Vagina (tissue), 2 donors: ENCODE measurements at places on chromosomes 7 and 10. TPM values are rescaled to one million over a fixed set of nuclear protein-coding genes. Genes with fewer than 3 reads are reported as not detected.

DNA sequence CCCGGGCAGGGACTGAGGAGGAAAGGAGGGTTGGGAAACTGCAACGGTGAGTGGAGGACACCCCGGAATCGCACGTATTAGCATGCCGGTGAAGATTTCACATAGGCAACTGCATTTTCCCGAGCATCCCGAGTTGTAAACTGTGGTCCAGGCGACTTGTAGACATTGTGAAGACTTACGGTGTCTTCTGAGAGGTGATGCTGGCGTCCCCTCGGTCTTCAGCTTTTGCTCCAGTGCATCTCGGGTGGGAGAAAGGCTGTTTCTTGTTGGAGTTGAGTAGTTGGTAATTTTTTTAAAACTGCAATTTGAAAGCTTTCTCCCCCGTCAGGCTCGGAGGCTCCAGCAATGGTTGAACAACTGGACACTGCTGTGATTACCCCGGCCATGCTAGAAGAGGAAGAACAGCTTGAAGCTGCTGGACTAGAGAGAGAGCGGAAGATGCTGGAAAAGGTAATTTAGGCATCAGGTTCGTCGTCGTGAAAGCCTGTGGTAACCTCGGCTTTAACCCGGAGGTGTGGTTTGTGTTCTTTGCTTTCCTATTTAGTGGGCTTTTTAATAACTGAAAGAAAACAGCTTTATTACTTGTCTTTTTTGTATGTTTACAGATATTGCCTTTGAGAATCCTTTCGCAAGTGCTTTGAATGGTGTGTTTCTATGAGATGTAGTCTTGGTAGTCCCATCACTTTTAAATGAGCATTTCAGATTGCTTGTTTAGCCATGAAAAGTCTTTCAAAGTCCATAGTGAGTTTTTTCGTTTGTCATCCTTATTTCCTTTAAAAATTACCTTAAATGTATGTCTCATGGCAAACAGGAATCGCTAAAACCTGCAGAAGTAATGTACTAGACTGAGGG is 687 bp downstream of the HELLS start:
- peak overlapping the region; percentile 74 for H3K27ac ChIP-seq
- H3K36me3 ChIP-seq: no peaks in the 10 kb centered on the region
- no peaks in the 10 kb centered on the region for H3K27me3 ChIP-seq
- H3K4me1 ChIP-seq: peaks cover 16% of the 10 kb centered on the region
- H3K4me3 ChIP-seq: peak overlapping the region; percentile 73
- DNase-seq: no peak

DNA sequence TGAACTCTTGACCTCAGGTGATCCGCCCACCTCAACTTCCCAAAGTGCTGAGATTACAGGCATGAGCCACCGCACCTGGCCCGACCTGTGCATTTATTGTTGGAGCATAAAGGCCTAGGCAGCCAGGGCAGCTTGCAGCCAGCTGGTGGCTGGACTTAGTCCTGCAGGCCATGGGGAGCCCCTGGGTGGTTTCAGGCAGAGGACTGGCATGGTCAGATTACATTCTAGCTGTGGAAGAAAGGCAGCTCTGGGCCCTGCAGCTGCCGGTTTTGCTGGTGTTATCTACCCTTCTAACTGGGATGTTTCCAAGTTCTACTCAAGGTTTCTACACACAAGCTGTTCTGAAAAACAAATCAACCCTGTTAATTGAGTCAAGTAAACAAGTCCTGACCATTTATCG is 22.7 kb upstream of the MKRN1 start:
- H3K4me1 ChIP-seq: no peaks in the 10 kb centered on the region
- H3K36me3 ChIP-seq: no peaks in the 10 kb centered on the region
- no peaks in the 10 kb centered on the region for H3K27me3 ChIP-seq
- no peak overlapping the region for H3K4me3 ChIP-seq
- no peak for DNase-seq

Gene UPK3BL2
- total RNA-seq: 9.8 TPM

Gene FBXL13
- total RNA-seq: 0.98 TPM

DNA sequence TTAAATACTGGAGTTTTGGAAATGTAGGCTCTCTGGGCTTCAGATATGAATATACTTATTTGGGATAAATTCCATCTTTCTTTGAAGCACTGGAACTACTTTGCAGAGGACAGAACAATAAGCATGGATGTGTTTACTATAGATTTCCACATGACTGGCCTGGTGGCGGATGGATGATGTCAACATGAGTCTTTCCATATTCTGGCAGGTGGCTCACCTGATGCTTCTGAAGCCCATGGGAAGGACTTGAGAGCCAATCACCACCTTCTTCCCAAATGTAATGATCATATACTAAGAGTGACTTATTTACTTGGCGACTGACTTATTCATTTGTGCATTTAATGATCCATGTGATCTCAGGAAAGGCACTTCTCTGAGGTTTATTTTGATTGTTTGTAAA is 110.5 kb downstream of the FANK1 start:
- no peaks in the 10 kb centered on the region for H3K36me3 ChIP-seq
- no peak for DNase-seq
- no peaks in the 10 kb centered on the region for H3K4me1 ChIP-seq
- H3K4me3 ChIP-seq: no peak overlapping the region
- no peaks in the 10 kb centered on the region for H3K27me3 ChIP-seq

GRCh38 chr10:24541239-24541753 is 182.4 kb downstream of the ARHGAP21 start:
- no peaks in the 10 kb centered on the region for H3K36me3 ChIP-seq
- H3K27ac ChIP-seq: no peak overlapping the region
- no peak overlapping the region for H3K4me3 ChIP-seq
- no peaks in the 10 kb centered on the region for H3K4me1 ChIP-seq
- H3K27me3 ChIP-seq: no peaks in the 10 kb centered on the region

GRCh38 chr7:37765872-37766525 is 82.4 kb upstream of the NME8 start:
- H3K4me1 ChIP-seq: no peaks in the 10 kb centered on the region
- H3K27me3 ChIP-seq: no peaks in the 10 kb centered on the region
- DNase-seq: no peak
- H3K36me3 ChIP-seq: no peaks in the 10 kb centered on the region
- H3K4me3 ChIP-seq: no peak overlapping the region
- H3K27ac ChIP-seq: no peak overlapping the region

Gene DDIT4
- 1,063 TPM for total RNA-seq

DNA sequence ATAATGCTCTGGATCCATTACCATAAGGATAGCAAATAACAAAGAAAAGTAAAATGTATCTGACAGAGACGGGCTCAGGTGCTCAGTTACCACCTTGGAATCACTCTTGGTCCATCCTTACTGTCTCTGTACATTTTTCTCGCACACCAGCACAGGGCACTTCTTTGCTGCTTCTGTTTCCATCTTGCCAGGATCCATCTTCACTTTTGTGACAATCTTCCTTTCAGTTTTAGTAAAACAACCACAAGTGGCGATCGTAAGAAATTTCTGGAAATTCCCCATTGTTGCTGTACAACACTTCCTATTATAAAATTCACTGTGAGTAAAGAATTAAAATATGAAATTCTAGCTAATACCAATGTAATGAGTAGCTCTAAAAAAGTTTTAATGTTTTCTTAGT is 695.5 kb downstream of the GRM8 start:
- no peak overlapping the region for H3K27ac ChIP-seq
- H3K36me3 ChIP-seq: no peaks in the 10 kb centered on the region
- DNase-seq: no peak
- no peaks in the 10 kb centered on the region for H3K4me1 ChIP-seq
- no peak overlapping the region for H3K4me3 ChIP-seq

DNA sequence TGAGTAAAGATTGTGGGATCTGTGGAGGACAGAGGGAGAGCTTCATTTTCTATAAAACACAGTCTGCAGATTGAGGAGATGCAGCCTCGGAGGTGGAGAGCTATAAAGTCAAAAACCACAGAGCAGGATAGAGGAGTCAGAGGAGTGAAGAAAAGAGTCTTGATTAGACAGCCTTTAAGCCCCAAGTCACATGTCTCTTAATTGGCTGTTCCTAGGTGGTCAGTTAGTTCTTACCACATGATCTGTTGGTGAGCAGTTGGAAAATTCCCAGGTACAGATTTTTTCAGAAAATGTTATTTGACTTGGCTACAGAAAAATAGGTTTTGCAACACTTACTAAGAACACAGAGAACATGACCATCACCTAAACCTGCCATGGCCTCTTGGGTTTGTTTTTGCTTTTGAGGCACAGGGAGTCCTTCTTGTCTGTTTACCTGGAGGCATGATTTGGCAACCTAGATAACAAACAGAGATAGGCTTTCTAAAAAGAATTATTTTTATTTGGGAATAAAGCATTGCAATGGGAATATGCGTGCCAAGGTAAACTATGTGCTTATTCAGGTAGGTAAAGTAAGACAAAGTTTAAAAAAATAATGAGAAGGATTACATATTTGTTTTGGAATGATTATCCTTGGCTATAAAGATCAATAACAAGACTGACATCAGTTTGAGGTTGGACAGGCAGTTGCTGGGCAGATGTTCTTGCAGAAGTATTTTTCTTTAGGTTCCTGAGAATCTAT is 604 bp upstream of the CYP3A43 start:
- no peak overlapping the region for H3K27ac ChIP-seq
- DNase-seq: no peak
- no peaks in the 10 kb centered on the region for H3K36me3 ChIP-seq
- H3K4me3 ChIP-seq: no peak overlapping the region
- no peaks in the 10 kb centered on the region for H3K27me3 ChIP-seq

GRCh38 chr10:100339236-100339635 is 7.8 kb upstream of the SCD start:
- H3K36me3 ChIP-seq: no peaks in the 10 kb centered on the region
- no peaks in the 10 kb centered on the region for H3K4me1 ChIP-seq
- H3K4me3 ChIP-seq: no peak overlapping the region
- no peak overlapping the region for H3K27ac ChIP-seq

Gene OR2A1
- 0.25 TPM for total RNA-seq

GRCh38 chr10:95935429-95935828 is 27.7 kb downstream of the CC2D2B start:
- no peak overlapping the region for H3K27ac ChIP-seq
- H3K27me3 ChIP-seq: no peaks in the 10 kb centered on the region
- DNase-seq: no peak
- no peaks in the 10 kb centered on the region for H3K4me1 ChIP-seq

Gene SEMA3E
- total RNA-seq: 4.4 TPM
